Activated CD4-positive, alpha-beta memory T cell treated with anti-CD3 and anti-CD28 coated beads, Interleukin-2, amount 10 ng/mL, durations not matched to agents 7 days and 5 days (primary cell): ENCODE measurements at places on chromosomes 2 and 18. TPM values are rescaled to one million over a fixed set of nuclear protein-coding genes. Genes with fewer than 3 reads are reported as not detected.

GRCh38 chr2:12176623-12177454, 430.4 kb downstream of the LPIN1 start:
- DNase-seq = peak; percentile 37

DNA sequence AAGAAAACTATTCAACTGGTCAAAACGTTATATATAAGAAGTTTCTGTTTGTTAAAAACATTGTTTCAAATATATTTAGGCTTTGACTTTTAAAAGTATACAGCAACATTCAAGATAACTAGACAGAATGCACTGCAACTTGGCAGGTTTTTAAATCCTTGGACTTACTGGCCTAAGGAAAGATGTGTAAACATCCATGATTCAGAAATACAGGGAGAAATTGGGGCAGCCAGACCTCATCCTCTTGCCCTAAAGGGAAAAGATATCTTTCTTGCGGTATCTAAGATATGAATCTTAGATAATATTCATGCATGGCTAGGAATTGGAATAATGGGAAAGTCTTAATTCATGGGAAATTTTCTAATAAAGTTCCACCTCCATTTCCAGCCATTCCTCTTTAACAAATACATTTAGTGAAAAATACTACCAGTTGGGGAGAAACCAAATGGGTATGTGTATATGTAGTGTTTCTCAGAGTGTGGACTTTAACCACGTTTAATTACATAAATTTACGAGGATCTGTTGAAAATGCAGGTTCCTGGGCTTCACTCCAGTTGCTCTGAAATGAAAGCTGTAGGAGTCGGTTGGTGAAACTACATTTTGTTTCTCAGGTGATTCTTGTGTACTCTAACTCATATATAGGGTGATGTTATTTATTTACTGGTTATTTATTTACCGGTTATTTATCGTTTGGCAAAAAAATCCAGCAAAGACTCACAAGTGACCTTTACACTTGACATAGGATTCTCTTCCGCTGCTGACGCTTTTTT, 587 bp upstream of the TANK start:
- no peak for DNase-seq

DNA sequence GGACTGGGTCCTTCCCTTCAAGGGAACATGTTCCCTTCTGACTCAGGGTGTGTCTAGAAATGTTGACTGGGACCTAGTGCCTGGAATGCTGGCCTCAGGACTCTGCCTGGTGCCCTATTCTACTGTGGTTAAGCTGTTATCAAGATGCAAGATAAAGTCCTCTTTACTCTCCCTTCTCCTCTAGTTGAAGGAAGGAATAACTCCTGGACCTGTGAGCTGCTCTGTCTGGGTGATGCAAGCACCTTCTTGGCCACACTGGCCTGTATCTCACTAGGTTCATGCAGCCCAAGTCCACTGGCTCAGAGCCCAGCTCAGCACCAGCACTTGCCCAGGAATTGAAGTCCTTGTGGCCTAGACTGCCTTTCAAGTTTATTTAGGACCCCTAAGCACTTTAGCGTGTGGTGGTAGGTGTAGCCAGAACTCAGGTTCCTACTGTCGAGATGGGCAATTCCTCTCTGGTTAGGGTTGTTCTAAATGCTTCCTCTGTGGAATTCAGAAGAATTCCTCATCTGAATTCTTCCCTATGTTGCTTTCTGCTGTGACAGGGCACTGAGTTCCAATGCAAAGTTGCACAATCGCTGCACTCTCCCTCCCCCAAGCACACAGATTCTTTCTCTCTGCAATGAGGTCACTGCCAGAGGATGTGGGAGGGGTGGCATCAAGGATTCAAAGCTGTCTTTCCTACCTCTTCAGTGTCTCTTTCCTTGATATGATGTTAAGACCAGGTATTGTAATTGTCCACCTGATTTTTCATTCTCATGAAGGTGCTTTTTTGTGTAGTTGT, 54.7 kb downstream of the VWC2L start:
- no peak for DNase-seq

- no peak for DNase-seq
Observed at GRCh38 chr2:236363711-236364277, 99.6 kb upstream of the ASB18 start.

- no peak for DNase-seq
Observed at GRCh38 chr2:167761465-167762136, 485.8 kb downstream of the STK39 start.

DNA sequence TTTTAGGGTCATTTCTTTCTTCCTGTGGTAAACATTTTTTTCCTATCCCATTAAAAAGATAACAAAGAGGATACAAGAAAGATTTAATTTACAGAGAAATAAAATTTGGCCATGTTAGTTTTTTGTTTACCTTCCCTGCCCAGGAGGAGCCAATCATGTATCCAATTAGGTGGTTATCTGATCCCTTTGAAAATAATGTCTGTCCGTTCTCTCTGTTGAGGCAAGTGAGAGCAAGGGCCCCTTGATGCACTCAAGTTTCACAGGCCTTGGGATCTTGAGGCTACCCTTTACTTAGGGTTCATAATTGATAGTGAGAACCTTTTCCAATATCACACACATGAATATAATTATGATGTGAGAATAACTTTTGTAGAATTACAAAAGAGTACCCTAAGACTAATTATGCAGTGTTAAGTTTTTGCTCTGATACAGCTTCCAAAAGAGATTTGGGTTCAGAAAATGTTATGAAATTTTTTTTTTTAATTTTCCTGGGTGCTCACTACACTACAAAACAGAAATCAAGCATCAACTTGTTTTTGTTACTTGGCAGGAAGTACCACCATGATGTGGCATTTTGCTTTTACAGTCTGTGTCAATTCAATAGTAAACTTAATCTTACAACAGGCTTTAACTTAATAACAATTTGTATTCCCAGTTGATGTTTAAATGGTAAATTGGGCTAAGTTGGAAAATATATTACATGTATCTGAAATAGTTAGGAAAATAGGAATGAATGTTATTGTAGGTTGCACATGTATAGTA, 42.0 kb downstream of the AFTPH start:
- DNase-seq = no peak

- no peak for DNase-seq
Observed at GRCh38 chr18:54303408-54303807, 34.1 kb downstream of the POLI start.

DNA sequence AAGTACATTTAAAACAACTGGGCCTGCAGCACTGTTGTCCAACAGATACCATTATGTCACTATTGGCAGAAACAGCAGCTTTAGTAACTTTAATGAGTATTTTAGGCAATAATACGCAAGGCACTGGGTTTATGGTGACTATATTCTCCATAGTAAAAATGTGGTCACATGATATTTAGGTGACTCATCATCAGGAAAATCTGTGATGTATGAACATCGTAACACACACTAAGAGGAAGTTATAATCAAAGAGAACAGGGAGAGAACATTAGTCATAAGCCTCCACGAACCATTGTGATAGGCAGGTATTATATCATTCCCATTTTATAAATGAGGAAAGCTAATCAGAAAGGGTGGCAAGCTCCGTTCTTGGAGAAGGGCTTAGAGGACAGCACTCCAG, 36.9 kb downstream of the RAPH1 start:
- no peak for DNase-seq

DNA sequence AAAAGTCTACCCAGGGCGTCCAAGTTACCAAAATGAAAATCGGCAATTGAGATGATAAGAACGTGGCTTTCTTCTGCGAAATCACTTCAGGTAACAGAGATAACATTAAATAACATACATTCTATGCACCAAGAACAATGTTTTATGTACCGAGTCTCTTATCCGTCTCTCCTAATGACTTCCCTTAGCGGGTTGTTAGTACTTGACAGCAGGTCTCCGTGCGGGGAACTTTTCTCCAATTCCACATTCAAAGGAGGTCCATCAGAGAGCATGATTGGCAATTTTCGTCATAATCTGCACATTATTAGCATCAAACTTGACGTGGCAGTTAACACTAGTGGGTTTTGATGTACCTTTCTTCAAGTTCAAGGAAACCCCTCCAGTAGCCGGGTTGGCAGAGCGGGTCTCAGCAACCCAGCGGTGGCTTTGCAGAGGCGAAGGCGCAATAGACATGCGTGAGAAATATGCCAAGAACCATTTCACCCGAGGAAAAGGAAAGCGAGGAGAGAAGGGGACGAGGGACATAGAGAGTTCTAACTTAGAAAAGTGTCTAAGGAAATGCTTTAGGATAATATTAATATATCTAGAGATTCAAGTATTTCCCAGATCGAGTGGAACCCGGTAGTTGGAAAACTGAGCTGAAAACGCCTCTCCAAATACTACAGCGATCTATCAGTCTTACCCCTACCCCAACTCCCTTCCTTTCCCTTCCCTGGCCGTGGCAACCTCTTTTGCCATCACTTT, 5.0 kb downstream of the EVX2 start:
- DNase-seq = no peak

DNA sequence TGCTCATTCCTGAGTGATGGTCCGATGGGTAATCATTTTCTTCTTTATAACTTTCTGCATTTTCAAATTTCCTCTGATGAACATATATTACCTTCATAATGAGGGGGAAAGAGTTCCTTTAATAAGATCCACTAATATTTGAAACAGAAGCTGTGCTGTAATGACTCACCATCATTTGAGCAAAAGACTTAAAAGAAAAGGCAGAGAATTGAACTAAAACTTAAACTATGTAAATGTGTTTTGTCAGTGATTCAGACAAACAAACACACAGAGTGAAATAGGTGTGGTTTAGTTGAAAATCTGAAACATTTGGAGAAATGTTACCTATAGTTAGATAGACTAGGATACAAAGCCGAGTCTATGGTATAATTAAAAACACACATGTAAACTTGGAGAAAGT, 209.6 kb downstream of the STK39 start:
- no peak for DNase-seq

GRCh38 chr2:237344942-237345341, 69.0 kb downstream of the COL6A3 start:
- DNase-seq = no peak

- DNase-seq = no peak
Observed at GRCh38 chr18:46253498-46253897, 149.3 kb downstream of the HAUS1 start.

GRCh38 chr2:163182764-163183354, 344.3 kb upstream of the KCNH7 start:
- no peak for DNase-seq

- no peak for DNase-seq
Observed at GRCh38 chr2:118774458-118775133, 72.9 kb downstream of the EN1 start.

GRCh38 chr2:71604726-71605120, 151.4 kb downstream of the DYSF start:
- DNase-seq = no peak

DNA sequence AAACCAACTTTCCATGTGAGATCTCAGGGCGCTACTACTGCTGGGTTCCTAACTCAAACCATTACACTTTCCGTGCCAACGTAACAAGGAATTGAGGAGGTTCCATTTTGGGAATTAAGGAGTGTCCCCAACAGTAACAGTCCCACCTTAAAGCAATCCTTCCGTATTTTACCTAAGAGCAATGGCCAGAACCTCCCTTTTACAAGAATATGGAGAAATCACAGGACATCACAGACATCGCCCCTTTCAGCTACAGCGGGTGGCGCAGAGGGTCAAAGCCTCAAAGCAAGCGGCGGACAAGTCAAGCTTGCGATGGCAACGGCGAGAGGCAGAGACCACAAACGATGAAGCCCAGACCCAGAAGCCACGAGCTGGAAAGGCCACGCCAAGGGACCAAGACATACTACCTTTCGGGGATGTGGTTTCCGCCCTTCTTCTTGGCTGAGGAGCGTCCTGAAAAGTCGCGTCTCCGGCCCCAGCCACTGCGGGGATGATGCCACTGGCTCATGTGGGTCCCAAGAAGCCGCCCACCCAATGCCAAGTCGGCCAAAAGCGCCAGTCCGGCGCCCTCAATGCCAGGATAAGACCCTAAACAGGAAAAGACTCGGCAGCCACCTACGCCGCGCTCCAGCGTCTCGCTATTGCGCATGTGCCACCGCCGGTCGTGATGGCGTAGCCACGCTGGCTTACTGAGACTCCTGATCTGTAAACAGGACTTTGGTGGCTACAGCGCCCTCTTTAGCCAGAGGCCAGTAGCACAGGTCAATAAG, at the start of gene DUSP11:
Gene DUSP11, minus strand, starts transcription at position 637 of the 770 bp plus-strand sequence. Its CDS starts 129 bp downstream, at position 508.
- DNase-seq = peak; percentile 97

DNA sequence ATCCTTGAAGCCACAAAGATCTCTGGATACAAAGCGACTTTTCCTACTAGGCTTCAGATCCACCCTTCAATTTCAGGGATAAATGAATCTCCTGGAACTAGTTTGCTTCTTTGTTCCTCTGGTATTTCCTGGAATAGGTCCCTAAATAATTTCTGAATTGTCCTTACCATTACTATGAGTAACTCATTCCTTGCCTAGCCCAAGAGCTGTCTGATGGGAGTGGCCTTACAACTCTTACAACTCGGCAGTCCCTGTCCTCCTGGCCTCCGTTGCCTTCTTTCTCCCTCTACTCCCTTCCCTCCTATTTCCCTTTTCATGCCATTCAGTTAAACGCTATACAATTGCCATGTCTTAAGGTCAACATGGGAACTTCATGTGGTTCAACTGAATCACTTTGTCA, 98.2 kb upstream of the FHL2 start:
- no peak for DNase-seq

DNA sequence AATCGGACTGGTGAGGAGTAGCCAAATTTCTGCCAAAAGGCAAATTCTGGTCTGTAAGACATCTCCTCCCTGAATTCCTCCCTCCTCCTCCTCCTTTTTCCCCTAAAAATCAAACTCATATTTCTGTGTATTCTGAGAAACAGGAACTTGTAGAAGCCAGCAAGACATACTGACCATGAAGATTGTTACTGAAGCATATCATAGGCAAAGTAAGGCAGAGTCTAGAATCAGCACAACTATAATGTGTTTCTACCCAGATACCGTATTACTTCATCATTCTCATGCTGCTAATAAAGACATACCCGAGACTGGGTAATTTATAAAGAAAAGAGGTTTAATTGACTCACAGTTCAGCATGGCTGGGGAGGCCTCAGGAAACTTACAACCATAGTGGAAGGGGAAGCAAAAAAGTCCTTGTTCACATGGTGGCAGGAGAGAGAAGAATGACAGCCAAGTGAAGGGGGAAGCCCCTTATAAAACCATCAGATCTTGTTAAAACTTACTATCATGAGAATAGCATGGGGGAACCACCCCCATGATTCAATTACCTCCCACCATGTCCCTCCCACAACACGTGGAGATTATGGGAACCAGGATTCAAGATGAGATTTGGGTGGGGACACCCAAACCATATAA, 24.9 kb upstream of the EPC2 start:
- DNase-seq = no peak

GRCh38 chr2:43288417-43289305, 62.3 kb upstream of the ZFP36L2 start:
- no peak for DNase-seq

GRCh38 chr2:24182507-24182906, 7.7 kb downstream of the FAM228A start:
- no peak for DNase-seq

LYG2 gene
- not detected for total RNA-seq

NPAS2 gene
- 0.55 TPM for total RNA-seq

DUSP2 gene
- total RNA-seq = 40.8 TPM

PSMA8 gene
- 0.60 TPM for total RNA-seq

ELOA2 gene
- not detected for total RNA-seq

ATIC gene
- 129 TPM for total RNA-seq

CD207 gene
- not detected for total RNA-seq

KCNG2 gene
- total RNA-seq = not detected

CPO gene
- not detected for total RNA-seq

CFC1 gene
- total RNA-seq = not detected

GAREM2 gene
- 3.5 TPM for total RNA-seq

CD226 gene
- total RNA-seq = 111 TPM

THSD7B gene
- total RNA-seq = not detected

AKAIN1 gene
- not detected for total RNA-seq

CNPPD1 gene
- 68.7 TPM for total RNA-seq
